ENCODE measurements at places on chromosomes 5 and 9.

DNA sequence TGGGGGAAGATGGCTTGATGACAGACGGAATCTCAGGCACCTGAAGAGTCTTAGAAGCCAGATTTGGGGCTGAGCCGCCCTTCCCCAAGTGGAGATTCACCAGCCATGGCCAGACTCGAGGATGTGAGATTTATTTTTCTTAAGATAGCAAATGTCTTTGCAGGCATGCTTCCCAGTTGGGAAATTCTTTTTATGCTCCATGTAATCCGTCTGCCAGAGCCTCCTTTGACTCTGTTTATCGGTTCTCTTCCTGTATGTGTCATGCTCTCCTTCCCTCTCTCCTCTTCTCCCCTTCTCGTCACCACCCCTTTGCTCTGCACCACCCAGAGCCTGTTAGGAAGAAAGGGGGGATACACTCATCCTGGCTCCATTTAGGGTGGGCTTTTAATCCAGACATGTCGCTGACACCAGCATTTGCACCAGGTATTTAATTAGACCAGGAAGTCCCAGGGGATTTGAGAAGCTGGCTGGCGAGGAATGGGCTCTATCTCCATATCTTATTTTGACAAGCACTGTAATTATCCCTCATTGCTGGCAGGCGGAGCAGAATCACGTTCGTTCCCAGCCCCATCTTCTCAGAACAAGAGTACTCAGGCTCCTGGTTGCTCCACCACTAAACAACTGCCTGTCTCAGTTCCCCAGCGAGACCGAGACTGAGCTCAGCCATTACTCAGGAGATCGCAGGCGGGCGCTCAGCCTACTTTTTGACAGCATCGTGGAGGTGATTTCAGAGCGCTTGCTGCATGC, 50.9 kb downstream of the KCNIP1 start:
- no peak for DNase-seq

- no peak for DNase-seq
Observed at GRCh38 chr5:127555826-127556225, 38.4 kb downstream of the PRRC1 start.

DNA sequence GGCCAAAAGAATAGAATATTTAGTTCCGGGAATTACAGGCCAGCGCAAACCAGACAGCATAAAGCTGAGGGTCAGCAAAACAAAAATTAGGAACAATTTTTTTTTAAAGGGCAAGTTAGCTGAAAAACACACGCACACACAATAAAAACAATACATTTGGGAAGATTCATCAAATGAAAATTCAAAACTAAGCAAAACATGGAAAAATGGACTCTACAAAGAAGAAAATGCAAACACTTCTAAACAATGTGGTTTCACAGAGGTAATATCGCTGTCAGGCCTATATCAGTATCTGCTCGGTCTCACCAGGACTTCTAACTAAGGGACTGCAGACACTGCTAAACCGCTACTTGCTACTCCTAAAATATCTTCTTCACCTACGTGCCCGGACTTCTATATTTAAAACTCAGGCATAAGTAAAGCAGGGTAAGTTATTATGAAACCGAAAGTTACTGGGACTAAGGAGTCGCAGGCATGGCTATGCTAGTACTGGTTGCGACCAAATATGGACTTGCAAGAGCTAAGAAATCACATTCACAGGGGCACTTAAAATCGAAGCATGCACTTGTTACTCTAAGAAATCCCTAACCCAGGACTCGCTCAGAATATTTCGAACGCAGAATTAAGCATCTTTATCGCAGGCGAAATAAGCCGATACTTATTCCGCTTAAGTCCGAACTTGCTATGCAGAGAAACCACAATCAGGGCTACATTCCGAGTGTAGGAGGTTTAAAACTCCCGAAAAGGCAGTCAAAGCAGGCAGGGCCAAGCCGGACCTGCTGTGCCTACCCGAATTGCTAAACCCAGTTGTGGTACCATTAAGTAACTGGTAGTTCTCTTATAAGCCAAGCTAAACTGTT, 2.3 kb downstream of the ANXA2R start:
- DNase-seq, result no peak

GRCh38 chr5:153404747-153405146, 85.7 kb upstream of the GRIA1 start:
- DNase-seq, result no peak

- no peak for DNase-seq
Observed at GRCh38 chr5:55540024-55540423, 5.3 kb upstream of the PLPP1 start.

- no peak for DNase-seq
Observed at GRCh38 chr5:135322271-135322670, 76.8 kb downstream of the MACROH2A1 start.

DNA sequence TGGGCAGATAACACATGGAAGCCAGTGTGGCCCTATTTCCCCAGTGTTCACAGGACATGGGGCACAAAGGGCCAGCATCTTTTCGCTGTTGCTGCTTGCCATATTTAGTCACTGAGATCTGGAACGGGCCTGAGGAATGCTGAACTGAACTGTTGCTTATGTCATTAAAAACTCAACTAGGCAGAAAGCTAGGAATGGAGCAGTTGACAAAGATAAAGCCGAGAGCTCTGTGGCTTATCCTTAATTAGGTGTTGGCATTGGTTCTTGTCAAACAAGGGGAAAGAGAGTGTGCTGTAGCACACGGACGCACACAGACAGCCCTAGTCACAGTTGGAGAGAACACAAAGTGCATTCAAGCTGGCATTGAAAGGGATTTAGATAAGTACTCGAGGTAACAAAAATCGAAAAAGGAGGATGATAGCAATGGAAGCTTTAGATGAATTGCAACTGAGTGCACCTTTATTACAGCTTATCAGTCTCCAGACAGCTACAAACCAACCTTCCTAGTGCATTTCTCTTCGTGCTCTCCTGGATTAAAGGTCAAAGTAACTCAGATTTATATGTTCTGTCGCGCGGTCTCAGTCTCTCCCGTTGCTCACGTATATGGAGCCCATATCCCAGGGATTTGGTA, 450.2 kb upstream of the ZNF608 start:
- DNase-seq, result no peak

DNA sequence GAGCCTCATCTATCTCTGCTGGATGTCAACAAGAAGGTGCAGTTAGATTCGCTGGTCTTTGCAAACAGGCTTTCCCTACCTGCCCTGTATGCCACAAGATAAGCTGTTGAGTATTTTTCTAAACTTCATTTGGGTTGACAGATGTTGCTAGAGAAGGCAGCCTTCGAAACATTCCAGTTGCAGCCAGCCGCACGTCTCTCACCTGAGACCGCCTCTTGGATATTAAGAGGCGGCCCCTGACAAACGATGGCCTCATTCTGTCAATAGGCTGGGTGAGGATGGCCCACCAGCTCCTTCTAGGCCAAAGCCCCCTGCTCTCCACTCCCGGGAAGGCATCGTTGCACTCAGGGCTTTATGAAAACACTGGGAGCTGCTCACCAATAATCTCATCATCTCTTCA, 181.6 kb downstream of the DAB2IP start:
- no peak for DNase-seq

Data from GM18507 (cell line).